IMR-90 (cell line): ENCODE measurements at places on chromosomes 12 and 14.
A peak's percentile ranks its signal among the peaks of the same experiment; 100 is the strongest.

GRCh38 chr12:2811801-2812200, 667 bp upstream of the ITFG2 start:
- no peak for DNase-seq

DNA sequence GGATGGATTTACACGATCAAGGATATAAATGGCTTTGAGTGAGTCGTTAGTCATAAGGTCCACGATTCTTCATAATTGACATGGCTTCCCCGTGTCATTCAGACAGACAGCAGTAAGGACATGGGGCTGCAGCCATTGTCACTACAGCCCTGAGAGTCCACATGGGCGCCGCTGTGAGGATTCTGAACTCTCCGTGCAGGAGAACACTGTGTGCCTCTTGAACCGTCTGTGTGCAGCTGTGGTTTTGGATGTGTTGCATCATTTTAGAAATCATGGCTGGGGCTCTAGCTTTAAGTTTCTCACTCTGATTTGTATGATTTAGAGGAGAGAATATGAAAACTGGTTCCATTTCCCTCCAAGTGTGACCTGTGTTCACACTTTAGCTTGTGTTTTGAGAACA, 47.2 kb downstream of the NPAS3 start:
- DNase-seq: no peak

GRCh38 chr14:52827426-52827825, 36.0 kb upstream of the GNPNAT1 start:
- no peak for DNase-seq

GRCh38 chr12:24838531-24838950, 110.4 kb downstream of the BCAT1 start:
- peak; percentile 87 for DNase-seq

DNA sequence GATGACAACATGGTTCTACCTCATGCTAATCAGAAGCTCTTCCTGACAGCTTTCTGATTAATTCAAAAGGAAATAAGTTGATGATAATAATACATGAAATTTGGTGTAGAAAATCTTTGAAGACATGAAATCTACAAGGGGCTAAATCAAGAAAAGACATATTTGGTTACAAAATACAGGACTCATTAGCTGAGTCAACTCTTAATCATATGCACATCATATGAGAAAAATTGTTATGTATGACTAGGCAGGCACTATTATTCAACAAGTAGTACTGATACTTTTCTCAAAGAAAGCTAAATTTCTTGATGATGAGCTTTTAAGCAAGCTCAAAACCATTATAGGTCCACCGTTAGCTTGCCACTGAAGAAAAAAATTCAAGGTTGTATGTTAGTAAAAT, 7.1 kb downstream of the ABCC9 start:
- peak; percentile 68 for DNase-seq

GRCh38 chr14:102565331-102565887, 27.0 kb upstream of the RCOR1 start:
- no peak for DNase-seq

- no peak for DNase-seq
Observed at GRCh38 chr14:53147893-53148292, 5.2 kb downstream of the DDHD1 start.

GRCh38 chr14:71416392-71416791, 509.1 kb downstream of the PCNX1 start:
- DNase-seq: peak; percentile 34

GRCh38 chr12:32947206-32948067, 50.9 kb upstream of the PKP2 start:
- no peak for DNase-seq

DNA sequence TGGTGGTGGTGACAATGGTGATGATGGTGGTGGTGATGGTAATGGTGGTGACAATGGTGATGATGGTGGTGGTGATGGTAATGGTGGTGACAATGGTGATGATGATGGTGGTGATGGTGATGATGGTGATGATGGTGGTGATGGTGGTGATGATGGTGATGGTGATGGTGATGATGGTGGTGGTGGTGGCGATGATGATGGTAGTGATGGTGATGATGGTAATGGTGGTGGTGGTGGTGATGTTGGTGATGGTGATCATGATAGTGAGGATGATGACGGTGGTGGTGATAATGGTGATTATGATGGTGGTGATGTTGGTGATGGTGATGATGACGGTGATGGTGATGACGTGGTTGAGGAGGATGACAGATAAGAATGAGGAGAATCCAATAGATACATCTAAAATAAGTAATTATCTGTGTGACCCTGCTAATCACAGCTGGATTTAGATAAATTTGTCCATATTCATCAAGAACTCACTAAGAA, 170.7 kb upstream of the SFSWAP start:
- no peak for DNase-seq

DNA sequence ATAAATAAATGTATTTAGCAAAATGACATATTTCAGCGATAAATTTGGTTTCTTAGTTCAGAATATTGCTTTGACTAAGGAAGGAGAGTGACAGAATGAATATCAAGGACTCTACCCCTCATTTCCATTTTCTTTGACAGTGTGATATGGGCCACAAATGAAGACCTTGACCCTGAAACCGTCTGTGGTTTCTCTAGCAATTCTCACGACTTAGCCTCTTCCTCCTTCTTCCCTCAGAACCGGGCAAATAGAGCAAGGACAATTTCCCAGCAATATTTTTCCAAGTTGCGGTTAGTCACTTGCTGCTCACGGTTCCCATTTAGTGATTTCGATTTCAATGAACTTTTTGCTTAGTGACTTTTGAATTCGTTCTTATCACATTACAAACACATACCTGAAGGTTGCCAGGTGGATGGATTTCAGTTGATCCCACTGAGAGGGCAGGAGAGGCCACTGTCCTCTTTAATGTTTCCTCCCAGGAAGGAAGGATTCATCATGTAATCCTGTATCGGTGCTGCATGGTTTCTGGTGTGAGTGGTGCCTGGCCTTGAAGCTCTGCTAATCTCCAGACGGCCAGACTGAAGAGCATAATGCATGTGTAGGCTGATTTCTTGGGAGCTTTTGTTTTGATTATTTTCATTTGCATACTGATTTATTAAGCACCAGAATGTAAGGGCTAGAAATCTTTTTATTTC, 77.6 kb downstream of the CHST11 start:
- DNase-seq: no peak

DNA sequence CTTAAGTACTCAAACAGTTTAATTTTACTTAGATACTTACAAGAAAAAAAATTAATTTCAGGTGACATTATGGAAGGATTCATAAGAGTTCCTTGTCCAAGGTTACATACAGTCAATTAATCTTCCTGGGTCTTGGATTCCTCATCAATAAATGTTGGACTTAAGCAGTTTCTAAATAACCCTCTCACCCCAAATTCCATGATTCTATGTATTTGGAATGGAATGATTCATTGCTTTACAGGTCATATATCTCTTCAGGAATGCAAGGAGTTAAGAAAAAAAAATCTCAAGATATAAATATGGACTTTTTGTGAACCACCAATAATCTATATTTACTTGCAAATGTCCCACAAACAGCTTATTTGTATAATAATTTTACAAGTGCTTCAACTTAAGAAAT, 84.2 kb upstream of the BMP4 start:
- DNase-seq: peak; percentile 42

DNA sequence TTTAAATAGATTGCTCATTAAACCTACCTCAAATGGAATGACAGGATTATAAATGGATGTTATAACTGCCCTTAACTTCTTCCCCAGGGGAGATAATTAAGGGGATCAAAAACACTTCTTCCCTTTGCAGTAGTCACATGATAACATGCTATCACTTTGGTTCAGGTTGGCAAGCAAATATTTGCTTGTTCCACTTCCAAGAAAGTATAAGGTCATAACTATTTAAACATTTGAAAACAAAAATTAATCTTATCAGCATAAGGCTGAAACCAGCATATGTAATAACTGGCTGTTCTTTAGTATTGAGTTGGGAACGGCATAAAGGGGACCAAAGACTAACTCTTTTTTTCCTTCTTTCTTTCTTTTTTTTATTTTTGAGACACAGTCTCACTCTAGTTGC, 2.4 kb upstream of the LYZ start:
- no peak for DNase-seq

GRCh38 chr14:106665814-106666213, 1139.4 kb downstream of the TMEM121 start:
- no peak for DNase-seq

DNA sequence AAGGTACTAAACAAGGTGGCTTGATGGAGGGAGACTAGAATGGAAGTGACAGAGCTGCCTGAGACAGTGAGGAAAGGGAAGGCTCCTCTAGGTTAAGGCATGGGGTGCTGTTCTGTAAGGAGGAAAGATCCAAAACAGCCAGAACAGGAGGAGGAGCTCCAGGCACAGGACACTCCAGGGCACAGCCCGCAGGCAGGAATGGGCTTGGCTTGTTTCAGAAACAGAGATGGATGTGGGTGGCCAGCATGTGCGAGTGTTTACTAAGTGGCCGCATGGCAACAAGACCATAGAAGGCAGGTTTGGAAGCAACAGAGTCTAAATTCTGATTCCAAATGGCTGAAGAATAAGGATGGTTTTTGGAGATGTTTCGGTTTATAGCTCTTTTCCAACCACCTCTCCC, 889.1 kb downstream of the AACS start:
- no peak for DNase-seq
